ENCODE measurements at places on chromosomes 4 and X.

DNA sequence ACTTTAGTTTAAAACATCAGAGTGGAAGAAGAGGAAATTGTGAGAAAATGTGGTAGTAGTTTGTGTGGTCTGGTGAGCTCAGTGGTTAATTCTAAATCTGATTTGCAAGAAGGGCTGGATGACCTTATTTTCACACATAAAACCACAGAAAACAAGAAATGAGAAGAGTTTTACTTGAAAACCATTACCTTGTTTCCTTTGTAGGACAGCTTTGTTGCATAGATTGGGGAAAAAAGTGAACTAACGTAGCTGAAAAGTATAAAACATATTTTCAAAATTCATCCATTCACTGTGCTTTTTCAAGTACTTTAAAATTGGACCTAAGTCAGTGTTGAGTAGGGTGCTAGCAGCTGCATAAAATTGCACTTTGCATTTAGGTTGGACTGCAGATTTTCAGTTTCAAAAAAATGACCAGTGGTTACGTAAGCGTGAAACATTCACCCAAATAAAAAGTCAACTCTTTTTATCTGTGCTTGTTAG lies 211.3 kb downstream of the ARHGAP10 start:
- DNase-seq, result no peak

- no peak for DNase-seq
These were observed 30.1 kb upstream of the JAKMIP1 start for GRCh38 chr4:6230502-6230785.

DNA sequence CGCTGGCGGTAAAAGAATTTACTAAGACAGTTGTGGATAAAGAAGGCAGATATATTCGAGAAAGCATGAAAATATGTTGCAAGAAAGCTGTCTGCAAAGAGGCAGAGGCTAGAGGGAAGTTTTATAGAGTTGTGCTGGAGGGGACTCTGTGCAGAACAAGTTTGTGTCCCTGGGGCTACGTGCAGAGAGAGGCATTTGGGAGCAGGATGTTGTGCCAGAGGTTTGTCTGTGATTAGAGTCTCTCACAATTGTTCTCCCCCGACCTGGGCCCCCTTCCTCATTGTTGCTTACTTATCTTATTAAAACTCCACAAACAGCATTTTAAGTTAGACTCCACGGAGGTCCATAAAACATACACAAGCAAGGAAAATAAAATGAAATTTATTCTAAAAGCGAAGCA lies 831.3 kb downstream of the NLGN4X start:
- DNase-seq, result no peak

DNA sequence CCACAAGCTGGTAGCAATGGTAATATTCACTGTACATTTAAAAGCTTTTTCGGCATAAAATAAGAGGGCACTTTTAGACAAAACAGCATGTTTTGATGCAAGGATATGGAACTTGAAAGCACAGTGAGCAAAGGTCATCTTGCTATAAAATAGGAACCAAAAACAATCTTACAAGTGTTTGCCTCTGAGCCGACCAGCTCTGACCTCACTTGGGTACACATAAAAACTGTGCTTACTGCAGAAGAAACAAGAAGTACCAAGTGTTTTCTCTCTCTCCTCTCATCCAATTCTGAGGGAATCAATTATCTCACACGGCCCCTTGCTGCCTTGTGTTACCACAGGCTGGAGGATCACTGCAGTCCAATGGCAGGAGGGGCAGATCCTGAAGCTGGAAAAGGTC lies 4.8 kb upstream of the IQSEC2 start:
- no peak for DNase-seq

- DNase-seq, result no peak
These were observed at the start of gene RXFP1 for GRCh38 chr4:158521484-158522088. RXFP1 (plus strand) TSS chr4:158521882; CDS start chr4:158521977, 95 bp downstream.

DNA sequence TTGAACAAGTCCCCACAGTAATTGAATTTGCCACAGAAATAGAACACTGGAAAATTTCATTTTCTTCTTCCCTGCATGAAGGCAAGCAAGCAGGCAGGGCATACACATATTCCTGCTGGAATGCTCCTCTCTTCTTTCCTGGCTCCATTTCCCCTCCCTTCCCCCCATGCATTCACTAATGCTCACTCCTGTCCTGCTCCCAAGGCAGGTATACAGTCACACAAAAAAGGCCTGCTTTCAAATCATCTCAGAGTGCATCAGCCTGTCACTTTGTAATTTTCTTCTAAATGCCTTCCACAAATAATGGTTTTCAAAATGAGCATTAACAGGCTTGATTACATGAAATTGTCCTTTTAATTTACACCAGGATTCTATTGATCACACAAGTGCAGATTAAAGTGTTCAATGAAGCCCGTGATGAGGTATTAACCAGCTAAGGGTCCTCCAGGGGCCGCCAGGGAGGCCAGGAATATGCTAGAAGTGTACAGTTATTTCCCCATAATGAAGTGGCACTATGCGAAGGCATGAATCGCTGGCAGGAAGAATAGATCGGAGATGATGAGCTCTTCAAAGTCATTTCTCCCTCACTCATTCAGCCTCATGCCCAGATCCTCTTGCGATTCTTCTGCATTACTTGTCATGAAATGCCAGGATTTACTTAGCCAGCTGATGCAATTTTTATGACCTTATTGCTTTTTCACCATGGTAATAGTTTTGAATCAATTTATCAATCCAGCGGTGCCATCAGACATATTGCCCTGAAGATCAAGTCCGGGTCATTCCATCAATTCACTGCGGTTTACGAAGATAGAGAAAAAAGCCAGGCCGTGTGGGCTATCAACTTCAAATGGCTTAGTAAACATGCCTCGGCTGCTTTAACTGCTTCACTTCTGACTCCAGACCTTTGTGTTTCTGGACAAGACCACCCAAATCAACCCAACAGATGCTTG lies 243.5 kb downstream of the GPAT3 start:
- no peak for DNase-seq

- DNase-seq, result no peak
These were observed 23.9 kb downstream of the MANBA start for GRCh38 chr4:102736636-102737549.

GRCh38 chr4:107278791-107279483 lies 242.8 kb upstream of the DKK2 start:
- no peak for DNase-seq

- no peak for DNase-seq
These were observed 1720.2 kb downstream of the PCDH7 start for GRCh38 chr4:32440391-32440790.

DNA sequence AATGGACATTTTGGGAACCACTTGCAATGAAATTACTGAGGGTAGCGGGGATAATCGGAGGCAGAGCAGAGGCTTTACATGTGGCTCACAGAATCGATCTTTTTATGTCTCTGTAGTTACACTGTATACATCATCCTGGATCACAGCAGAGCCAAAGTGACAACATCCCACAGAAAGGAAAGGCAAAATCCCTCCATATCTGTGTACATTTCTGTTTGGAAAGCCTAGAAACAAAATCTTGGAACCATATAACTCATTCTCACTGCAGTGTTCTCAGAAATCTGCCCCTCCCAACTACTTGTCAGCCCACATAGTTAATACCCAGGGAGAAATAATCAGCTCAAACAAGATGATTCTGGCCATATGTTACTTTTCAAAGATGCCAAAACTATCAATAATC lies 211.6 kb downstream of the DCLK2 start:
- DNase-seq, result no peak

DNA sequence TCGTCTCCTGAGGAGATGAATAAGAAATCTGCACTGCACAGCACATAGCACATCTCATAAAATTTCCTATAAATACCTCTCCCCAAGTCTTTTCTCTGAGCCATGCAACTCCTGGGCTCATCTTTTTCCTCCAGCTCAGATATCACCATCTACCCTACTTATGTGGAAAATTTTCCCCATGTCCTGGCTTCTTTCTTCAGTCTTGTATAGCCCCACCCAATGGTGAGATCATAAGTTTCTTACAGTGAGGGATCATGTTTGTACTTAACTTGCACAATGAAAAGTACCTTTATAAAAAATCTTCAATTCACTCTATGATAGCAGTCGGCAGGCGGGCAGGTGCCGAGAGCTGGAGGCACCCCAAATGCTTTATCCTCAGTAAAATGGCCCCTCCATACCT lies 198.6 kb upstream of the S100G start:
- DNase-seq, result no peak

- no peak for DNase-seq
These were observed 31.3 kb downstream of the DRD5 start for GRCh38 chr4:9812501-9813340.

- no peak for DNase-seq
These were observed 243.9 kb downstream of the MAML3 start for GRCh38 chr4:139910106-139910505.

GRCh38 chrX:101973066-101973465 lies 41.2 kb upstream of the ZMAT1 start:
- DNase-seq, result no peak

- no peak for DNase-seq
These were observed 237.8 kb upstream of the PGRMC2 start for GRCh38 chr4:128525387-128525786.

GRCh38 chr4:158202481-158202880 lies 7.8 kb upstream of the TMEM144 start:
- DNase-seq, result no peak

DNA sequence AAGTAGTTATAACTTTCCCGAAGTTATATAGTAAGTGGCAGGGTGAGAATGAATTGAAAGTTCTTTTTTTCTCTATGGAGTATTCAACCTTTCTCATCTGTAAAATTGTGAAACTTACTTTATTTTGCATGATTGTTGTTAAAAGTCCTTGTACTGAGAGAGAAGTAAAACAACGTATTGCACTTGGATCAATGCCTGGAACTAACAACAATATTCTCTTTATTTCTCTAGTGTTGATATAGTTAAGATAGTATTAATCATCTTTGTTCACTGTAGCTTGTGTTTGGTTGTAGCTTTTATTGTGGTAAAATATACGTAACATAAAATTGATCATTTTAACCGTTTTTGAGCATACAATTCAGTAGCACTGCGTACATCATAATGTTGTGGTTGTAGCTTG lies 48.7 kb downstream of the STIM2 start:
- DNase-seq, result no peak

DNA sequence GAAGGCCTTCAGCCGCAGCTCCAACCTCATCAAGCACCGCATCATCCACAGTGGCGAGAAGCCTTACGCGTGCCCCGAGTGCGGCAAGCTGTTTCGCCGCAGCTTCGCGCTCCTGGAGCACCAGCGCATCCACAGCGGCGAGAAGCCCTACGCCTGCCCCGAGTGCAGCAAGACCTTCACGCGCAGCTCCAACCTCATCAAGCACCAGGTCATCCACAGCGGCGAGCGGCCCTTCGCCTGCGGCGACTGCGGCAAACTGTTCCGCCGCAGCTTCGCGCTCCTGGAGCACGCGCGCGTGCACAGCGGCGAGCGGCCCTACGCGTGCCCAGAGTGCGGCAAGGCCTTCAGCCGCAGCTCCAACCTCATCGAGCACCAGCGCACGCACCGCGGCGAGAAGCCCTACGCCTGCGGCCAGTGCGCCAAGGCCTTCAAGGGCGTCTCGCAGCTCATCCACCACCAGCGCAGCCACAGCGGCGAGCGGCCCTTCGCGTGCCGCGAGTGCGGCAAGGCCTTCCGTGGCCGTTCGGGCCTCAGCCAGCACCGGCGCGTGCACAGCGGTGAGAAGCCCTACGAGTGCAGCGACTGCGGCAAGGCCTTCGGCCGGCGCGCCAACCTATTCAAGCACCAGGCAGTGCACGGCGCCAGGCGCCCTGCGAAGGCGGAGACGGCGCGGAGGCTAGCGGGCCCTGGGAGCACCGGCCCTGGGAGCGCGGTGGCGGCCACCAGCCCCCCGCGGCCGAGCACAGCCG lies 9.8 kb downstream of the ZFP92 start:
- DNase-seq, result no peak

GRCh38 chrX:65407157-65407626 lies 127.4 kb downstream of the LAS1L start:
- DNase-seq, result no peak

DNA sequence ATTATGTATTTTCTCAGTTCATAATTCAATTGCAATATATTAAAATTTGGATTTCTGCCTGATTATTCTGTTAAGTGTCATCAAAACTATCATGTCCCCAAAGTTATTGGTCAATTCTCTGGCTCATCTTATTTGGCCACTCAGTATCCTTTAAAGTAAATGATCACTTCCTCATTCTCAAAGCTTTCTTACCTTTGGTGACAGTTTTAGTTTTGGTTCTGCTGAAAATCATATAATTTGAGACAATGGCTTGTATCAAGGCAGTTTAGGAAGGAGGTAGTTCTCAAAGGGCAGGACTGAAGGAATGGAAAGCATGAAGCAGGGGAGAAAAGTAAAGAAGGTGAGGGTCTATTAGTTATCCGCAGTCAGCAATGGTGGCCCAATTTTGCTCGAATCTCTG lies 1832.1 kb downstream of the ARAP2 start:
- no peak for DNase-seq

- DNase-seq, result no peak
These were observed 34.2 kb upstream of the VCX3B start for GRCh38 chrX:8430444-8430843.

- DNase-seq, result no peak
These were observed 16.5 kb downstream of the SPANXN3 start for GRCh38 chrX:143500751-143501150.

DNA sequence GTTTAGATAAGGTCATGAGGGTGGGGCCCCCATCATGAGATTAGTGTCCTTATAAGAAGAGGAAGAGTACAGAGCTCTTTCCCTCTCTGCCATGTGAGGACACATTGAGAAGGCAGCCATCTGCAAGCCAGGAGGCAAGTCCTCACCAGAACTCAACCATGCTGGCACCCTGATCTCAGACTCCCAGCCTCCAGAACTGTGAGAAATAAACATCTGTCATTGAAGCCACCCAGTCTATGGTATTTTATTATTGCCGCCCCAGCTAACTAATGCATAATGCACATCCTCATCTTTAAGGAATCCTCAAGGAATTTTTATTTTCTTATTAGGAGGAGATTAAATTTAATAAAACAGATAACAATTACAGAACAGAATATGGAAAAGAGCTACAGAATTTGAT lies 16.7 kb upstream of the EXOSC9 start:
- no peak for DNase-seq

DNA sequence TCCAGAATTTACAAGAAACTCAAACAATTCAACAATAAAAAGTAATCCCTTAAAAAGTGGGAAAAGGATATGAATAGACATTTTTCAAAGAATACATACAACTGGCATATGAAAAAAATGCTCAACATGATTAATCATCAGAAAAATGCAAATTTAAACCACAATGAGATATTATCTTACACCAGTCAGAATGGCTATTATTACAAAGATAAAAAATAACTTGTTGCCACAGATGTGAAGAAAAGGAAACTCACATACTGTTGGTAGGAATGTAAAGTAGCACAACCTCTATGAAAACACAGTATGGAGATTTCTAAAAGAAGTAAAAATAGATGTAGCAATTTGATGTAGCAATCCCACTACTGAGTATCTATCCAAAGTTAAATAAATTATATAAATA lies 65.1 kb upstream of the DIAPH2 start:
- no peak for DNase-seq
